Non-pigmented ciliary epithelial cell (primary cell): ENCODE measurements at places on chromosomes 13 and 19.

- no peak for DNase-seq
These were observed 8.5 kb upstream of the ZNF442 start for GRCh38 chr19:12374026-12374425.

- no peak for DNase-seq
These were observed 13.1 kb downstream of the ZNF773 start for GRCh38 chr19:57512845-57513244.

GRCh38 chr13:23859455-23859854, 29.7 kb downstream of the MIPEP start:
- DNase-seq: no peak

- no peak for DNase-seq
These were observed 525.9 kb downstream of the GPC6 start for GRCh38 chr13:93752541-93752940.

- no peak for DNase-seq
These were observed 7.9 kb upstream of the PEAK3 start for GRCh38 chr19:2289714-2290435.

GRCh38 chr13:78841358-78841963, 182.5 kb upstream of the OBI1 start:
- DNase-seq: no peak

DNA sequence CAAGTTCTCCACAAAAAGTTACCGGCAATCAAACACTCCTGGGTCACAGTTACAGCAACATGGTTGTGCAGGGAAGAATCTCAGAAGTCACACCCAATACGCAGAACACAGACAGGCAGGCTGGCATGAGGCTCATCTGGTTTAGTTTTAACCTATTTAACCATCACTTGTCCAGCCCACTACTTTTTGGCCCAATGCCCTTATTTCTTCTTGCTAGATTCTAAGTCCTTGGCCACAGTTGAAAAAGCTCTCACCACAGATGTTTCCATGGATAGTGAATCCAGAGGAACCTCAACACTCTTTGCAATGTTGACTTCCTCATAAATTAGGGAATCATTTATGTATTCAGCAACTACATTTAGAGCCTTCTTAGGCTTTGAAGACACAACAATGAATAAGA, 50.7 kb upstream of the FNDC3A start:
- DNase-seq: no peak

DNA sequence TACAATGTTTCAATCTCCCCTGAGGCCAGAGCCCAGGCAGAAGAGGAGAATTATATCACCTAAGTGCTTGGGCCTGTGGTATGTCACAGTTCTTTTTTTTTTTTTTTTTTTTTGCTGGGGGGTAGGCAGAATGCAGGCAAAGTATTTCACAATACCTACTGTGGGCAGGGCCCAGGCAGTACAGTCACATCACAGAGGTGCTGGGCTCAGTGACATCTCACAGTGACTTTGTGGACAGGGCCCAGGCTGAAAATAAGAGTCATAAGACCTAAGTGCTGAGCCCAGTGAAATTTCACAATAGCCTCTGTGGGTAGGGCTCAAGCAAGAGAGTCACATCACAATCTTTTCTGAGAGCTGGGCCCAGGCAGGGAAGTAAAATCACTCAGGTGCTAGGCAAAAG, 15.9 kb upstream of the ZNF208 start:
- DNase-seq: no peak

- DNase-seq: no peak
These were observed 2.8 kb upstream of the HNRNPM start for GRCh38 chr19:8441725-8442544.

DNA sequence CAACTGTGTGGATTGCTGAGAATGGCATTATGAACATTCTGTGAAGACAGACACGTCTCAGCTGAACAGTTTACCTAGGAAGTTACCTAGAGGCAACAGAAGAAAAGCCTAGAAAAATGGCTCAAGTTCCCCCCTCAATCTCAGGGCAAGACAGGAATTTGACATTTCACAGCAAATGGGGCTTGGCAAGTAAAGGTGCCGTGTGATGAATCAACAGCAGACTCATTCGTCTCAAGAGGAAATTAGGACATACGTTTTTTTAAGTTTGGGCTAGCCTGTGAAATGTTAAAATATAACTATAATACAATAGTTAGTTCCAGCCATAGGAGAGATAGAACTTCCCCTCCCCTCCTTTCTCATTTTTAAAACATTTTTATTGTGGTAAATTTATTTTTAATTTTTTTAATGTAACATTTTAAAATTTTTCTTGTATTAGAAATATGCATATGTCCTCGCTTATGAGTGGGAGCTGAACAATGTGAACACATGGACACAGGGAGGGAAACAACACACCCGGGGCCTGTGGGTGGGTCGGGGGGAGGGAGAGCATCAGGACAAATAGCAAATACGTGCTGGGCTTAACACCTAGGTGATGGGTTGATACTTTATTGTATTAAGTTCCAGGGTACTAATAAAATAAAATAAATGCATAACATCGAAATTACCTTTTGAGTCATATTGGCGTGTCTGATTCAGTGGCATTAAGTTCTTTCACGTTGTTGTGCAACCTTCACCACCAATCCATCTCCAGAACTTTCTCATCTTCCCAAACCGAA, 116.0 kb downstream of the COL4A2 start:
- no peak for DNase-seq
